ENCODE measurements at places on chromosomes 6 and 20.

GRCh38 chr6:55033016-55033546 is 141.2 kb upstream of the HCRTR2 start:
- no peak for DNase-seq

GRCh38 chr6:170018936-170019817 is 267.8 kb downstream of the ERMARD start:
- no peak for DNase-seq

DNA sequence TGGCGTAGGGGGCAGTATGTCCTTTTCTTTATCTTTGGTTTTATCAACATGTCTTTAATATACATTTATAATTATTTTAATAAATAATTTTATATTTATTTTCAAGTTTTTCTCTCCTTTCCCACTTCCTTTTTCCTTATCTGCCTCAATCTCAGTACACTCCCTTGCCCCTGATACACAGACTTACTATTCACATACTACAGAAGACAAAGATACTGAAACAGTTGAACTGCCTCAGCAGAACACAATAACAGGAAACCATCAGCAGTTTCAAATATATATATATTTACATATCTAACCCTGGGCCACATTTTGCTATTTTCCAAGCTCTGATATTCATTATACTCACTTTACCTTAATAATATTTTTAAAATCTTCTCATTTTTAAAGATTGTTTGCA is 19.8 kb downstream of the IBTK start:
- DNase-seq = no peak

DNA sequence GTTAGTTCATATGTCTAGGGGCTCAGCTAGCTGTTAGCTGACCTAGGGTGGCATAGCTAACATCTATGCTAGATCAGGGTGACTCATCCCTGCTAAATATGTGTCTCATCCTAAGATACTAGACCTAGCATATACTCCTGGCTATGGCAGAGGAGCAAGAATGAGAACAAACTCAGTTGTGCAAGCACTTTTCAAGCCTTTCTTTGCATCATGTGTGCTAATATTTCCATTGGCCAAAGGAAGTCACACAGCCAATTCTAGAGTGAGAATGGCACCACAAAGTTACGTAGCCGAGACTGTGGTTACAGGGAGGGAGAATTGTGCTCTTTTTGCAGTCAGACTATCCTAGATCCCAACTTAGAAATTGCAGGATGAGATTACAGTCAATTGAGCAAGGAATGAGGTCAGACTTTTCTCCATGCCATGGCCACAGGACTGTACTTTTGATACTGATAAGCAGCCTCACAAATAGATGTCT is 78.7 kb downstream of the PLCB4 start:
- no peak for DNase-seq

DNA sequence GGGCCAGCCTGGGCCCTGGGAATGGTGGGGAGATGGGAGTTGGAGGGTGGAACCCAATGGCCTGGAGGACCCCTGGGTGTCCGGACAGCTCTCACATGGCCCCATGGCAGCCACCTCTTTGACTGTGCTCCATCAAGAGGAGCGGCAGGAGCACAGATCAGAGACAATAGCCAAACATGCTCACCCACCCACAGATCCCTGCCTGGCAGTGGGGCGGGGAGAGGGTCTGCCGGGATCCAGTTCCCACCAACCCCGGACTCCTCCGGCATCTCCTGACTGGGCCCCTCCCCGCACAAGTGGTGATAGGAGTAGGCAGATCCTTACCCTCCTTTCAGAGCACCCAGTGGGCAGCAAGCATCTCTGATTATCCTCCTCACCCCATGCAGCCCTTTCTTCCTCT is 31.9 kb upstream of the MRPS18A start:
- no peak for DNase-seq

- no peak for DNase-seq
Measured at GRCh38 chr20:16063881-16064280, 509.4 kb downstream of the KIF16B start.

GRCh38 chr6:36781669-36782068 is 57.6 kb downstream of the CPNE5 start:
- no peak for DNase-seq

DNA sequence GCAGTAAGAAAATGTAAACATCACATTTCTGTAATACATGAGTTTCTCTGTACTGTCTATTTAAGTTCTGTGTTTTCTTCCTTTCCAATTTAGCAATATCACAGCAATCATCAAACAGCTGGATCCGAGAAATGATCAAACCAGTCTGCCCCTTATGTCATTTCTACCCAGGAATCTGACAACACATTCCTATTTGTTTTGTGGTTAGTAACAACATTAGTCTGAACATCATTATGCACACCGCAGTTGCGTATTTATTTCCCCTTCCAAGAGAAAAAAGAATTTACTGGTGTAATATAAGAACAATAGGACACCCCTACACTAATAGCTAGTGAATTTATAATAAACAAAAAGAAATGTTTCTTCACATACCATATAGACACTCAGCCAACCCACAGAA is 179.5 kb downstream of the BTBD9 start:
- no peak for DNase-seq

GRCh38 chr6:110331816-110332215 is 26.3 kb downstream of the METTL24 start:
- DNase-seq = no peak

GRCh38 chr6:151022492-151022891 is 157.0 kb downstream of the MTHFD1L start:
- DNase-seq = no peak

DNA sequence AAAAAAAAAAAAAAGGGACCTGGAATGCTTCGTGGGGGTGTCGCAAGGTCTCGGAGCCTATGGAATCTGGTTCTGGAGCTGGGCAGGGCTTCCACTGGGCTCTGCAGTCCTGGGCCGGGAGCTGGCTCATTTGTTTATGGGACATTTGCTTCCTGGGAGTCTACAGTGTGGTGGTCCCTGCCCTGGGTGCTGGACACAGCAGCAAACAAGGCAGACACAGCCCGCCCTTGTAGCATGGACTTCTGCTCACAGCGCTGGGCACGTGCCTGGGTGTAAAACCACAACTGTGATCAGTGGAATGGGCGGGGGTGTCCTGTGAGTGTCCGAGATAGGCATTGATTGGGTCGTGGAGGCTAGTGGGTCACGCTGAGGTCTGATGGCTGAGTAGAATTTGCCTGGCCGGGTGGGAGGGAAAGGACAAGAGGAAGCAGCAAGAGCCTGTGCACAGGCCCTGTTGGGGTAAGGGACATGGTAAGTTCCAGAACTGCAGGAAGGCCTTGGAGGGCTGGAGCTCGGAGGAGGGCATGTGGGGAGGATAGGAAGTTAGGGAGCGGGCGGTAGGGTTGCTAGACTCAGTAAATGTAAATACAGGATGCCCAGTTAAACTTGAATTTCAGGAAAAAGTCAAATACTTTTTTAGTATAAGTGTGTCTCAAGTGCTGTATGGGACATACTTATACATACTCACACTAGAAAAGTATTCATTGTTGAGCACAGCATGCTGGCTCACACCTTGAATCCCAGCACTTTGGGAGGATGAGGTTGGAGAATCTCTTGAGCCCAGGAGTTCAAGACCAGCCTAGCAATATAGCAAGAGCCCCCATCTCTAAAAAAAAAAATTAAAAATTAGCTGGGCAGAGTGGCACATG is 61.3 kb upstream of the PMEPA1 start:
- no peak for DNase-seq

DNA sequence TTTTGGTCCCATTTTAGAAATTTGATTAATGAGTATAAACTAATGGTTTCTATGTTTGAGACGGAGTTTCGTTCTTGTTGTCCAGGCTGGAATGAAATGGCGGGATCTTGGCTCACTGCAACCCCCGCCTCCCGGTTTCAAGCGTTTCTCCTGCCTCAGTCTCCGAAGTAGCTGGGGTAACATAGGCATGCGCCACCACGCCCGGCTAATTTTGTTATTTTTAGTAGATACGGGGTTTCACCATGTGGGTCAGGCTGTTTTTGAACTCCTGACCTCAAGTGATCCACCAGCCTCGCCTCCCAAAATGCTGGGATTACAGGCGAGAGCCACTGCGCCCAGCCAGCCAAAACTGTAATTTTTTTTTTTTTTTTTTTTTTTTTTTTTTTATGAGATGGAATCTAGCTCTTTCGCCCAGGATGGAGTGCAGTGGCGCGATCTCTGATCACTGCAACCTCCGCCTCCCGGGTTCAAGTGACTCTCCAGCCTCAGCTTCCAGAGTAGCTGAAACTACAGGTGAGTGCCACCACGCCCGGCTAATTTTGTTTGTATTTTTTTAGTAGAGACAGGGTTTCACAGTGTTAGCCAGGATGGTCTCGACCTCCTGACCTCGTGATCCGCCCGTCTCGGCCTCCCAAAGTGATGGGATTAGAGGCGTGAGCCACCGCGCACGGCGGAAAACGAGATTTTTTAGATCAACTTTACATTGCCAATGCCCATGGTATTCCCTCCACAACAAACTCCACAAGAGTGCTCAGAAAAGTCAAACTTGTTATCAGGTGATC is 127.8 kb downstream of the HFE start:
- no peak for DNase-seq
